ENCODE measurements at places on chromosomes 5 and 9.
A peak's percentile ranks its signal among the peaks of the same experiment; 100 is the strongest.

DNA sequence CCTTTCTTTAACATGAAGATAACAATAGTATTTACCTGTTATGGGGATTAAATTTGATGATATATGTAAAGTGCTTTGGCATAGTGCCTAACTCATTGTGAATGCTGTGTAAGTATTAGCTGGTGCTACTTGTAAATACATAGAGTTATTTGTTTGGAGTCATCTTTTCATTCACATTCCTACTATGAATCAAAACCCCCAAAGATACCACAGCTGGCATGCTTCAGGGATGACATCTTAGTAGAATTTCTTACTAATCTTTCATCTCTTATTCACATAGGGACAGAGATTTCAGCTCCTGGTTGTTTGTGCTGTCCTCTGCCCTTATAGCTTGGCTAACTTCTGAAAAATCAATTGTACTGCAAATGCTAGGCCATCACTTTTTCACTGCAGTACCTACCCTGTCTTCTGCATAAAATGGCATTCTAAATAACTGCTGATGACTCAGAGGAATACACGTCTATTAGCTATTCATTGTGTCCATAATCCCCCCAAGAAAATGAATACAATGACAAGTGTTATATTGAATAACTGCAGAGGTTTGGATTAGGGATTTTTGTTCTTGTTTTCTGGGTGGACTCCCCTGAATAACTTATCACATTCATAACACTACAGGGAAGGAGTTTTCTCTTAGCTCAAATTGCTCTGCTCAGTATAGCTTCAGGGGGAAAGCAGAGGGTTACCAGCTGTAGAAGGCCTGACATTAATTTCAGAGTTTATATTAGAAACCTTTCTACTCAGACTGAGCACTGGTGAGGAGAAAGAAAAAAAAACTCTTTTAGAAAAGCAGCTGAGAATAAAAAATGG lies 192.2 kb upstream of the C9orf72 start:
- DNase-seq, result no peak

DNA sequence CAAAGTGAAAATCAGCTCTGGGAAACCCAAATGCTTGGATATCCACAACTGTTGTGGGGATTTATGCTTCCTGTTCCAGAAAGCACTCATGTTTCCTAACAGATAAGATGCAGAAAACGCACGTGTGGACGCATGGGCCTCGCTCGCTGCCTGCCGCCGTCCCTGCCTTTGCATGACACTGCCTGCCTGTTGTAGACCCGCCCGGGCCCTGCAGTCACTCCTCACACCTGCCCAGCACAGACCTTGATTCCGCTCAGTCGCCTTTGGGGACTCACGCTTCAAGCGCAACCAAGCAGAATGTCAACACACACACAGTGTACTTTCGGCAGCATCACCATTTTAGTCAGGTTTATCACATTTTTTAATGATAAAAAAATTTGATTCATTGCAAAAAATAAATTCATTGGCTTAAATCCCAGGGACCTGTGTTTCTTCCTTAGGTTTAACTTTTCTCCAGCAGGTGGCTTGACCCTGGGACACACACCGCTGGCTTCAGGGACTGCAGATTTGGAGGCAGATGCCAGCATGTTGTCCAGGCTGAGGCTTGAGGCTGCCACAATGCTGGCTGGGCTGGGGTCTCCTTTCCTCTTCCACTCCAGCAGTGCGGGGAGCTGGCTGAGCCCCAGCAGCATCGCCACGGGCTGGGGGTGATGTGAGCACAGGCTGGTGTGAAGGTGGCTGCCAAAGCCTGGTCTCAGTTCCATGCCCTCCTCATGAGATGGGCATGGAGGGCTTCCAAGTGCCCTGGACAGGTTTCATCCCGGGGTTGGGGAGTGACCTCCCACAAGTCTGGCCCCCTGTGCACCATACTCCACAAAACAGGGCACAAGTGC lies 416.9 kb upstream of the IRX4 start:
- no peak for DNase-seq

- no peak for DNase-seq
Measured at GRCh38 chr5:76458486-76458830, 55.4 kb downstream of the IQGAP2 start.

- DNase-seq, result no peak
Measured at GRCh38 chr9:110750272-110750671, 81.7 kb downstream of the MUSK start.

DNA sequence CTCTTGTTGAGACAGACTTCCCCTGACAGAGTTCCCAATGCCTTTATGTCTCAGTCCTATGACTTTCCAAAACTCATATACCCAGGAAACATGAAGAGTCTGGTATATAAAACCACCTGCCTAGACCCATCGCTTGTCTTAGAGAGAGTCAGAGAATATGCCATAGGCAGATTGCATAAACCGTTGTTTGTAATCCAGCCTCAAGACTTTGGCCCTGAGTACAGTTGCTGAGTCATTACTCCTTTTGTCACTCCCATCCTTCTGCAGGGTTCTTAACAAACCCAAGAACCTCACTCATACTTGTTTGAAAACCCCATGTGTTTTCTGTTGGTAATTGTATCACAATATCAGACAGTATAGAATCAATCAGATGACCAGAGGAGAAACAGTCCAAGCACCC lies 616.3 kb downstream of the SLCO4C1 start:
- DNase-seq, result peak; percentile 57

DNA sequence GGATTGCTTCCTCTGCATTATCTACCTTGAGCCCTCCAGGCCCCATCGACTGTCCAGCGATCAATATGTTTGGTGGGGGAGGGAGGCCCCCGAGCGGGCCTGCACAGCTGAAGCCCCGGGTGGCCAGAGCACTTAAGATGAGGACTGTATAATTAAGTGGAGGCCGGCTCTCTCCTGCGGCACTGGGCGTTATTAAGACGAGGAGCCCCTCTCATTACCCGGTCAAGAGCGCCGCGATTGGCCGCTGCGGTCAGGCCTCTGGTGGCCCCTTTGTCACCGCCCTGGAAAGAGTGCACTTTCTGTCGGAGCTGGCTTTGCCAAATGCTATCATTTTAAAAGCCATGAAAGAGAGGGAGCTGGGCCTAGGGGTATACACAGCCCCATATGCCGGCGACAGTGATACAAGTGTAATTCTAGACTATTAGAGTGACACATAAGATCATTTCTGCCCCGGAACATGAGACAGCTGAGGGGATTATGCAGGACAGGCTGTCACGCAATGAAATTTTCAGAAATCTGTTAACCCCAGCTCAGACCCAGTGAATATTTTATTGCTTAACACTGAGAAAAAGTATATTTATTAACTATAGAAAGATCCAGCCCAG lies 106.3 kb upstream of the IRX1 start:
- DNase-seq, result no peak

DNA sequence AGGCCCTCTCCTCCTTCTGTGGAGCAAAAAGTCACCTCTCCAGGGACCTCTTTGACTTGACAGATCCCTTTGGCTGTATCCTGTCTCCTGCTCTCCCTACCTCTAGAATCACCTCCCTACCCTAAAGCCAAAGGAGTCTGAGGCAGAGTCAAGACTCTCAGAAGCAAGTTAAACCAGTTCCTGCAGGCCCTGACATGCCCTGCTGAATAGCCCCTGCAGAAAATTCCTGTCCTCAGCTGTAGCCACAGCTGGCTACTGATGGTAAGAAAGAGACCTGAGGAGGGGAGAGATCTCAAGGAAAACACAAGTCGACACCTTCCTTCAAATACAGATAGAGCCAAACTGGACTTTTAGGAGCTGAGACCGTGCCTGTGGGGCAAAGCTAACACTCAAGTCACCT lies 23.7 kb upstream of the UBAP2 start:
- no peak for DNase-seq

DNA sequence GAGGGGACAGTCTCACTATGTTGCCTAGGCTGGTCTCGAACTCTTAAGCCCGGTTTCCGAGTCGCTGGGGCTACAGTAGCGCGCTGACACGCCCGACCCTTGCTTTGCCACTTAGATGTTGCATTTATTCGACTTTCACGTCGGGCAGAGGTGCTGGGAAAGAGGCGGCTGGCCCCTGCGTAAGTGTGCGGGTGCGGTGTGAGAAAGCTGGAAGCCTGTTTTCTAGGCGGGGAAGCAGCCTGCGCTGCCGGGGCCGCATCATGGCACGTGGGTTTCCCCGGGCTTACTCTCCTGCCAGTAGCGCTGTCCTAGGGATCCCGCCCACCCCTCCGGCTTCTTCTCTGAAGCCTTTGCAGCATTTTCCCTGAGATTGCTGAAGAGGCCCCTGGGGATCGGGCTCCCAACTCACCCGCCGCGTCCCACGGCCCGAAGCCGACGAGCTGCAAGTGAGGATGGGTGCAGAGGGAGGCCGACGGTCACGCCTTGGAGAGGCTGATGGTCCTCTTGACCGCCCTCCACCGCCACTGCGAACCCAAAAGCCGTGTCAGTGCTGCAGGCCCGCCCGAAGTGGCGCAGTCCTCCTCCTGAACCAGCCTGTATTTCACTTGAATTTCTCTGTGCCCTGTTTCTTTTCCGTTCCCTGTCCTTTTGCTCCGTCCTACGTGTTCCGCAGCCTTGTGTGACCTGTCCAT lies 5.8 kb upstream of the TRIM41 start:
- DNase-seq, result no peak

- DNase-seq, result no peak
Measured at GRCh38 chr9:561427-561826, 280.1 kb upstream of the DMRT1 start.

GRCh38 chr5:103433211-103433610 lies 129.4 kb downstream of the NUDT12 start:
- no peak for DNase-seq

DNA sequence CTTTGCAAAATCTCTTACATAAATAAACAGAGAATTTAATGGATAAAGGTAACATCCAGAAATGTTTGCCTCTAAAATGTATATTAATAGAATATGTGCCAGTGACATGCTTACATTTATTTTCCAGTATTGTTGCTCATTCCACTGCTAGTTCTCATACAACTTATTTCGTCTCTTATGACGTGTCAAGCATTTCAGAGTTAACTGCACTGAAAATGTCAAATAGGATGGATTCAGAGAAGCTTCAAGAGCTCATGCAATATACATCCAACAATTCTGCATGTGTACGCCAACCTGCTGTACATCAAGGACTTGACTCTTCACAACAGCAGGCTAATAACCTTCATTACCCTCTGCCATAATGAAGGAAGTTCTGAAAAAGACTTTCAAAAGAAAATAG lies 386.2 kb upstream of the IZUMO3 start:
- DNase-seq, result no peak

GRCh38 chr9:130192382-130192999 lies 20.3 kb downstream of the NCS1 start:
- no peak for DNase-seq

DNA sequence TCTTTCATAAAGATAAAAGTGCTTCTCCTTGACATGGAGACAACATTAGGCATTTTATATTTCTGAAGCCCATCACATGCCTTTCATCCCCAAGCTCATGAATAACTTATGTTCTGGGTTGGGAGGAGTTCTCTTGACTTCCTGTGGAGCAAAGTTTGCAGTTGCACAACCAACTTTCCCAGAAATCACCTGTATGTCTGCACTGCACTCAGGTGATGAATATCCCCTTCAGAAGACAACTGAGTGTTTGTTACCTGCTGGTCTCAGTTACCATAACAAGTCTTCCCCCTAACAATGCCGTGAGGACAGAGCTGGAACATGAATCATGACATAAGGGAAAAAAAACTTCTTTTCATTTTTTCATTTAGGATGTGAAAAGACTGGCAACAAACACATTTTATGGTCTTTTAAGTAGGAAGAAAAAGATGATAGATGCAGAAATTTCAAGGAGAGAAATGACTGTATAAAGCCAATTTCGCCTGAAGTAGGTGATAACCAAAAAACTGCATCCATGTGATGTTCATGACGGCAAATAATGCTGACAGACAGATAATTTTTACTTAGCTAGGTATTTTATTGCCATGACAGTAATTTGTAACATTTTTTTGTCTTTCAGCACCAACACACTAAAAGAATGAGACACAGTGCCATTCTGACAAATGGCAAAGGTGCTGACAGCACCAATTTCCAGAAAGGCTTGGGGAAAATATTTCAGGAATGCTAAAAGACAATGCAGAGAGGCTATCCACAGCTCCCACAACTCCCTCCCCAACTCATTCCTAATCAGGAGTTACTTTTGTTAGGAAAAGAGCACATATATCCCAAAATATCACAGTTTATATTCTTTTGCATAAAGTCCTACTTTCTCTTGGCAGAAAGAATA lies 656.3 kb downstream of the PRELID2 start:
- DNase-seq, result no peak

- no peak for DNase-seq
Measured at GRCh38 chr5:124662181-124662781, 84.2 kb downstream of the ZNF608 start.

DNA sequence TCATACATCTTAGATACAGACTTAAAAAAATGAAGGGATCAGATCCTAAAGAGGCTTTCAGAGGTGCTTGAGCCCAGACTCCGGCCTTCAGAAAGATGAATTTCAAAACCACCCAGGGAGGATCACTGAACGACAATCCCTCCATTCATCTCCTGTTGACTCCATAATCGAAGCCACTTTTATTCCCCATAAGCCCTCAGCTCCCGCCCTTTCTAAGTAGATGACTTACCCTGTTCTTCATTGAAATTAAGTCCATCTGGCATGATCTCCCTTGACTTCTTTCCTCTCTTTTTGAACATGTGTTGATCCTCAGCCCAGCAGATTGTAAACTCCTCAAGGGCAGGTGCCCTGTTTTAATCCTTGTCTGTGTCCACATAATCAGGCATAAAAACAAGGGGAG lies 50.8 kb upstream of the ASTN2 start:
- DNase-seq, result no peak

GRCh38 chr9:20188616-20189369 lies 400.0 kb upstream of the SLC24A2 start:
- DNase-seq, result no peak

DNA sequence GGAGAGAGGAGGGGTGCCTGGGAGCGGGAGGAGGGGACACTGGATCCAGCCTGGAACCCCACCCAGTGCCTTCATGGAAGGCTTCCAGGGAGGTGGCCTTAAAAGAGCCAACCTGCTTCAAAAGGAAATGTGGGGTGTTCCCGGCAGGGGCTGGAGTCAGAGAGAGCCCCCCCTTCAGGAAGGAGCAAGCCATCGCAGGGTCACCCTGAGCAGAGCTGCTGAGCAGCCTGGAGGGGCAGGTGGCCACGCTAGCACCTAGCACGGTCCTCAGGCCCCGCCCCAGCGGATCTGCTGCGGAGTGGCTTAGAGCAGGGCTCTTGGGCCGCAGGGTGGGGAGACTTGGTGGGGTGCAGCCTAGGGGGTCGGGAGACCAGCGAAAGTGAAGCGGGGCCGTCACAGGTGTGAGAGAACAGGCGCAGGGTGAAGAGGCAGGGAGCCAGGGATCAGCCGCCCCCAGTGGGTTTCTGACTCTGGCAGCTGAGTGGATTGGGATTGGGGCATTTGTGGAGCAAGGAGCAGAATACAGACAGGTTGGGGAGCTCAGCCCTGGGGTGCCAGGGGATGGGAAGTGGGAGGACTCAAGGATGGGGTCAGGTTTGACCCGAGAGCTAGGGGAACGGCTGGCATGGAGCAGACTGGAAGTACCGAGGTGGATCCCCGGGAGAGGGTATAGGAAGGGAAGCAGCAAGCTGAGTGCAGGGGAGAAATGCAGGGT lies 1.5 kb downstream of the LCN2 start:
- no peak for DNase-seq

DNA sequence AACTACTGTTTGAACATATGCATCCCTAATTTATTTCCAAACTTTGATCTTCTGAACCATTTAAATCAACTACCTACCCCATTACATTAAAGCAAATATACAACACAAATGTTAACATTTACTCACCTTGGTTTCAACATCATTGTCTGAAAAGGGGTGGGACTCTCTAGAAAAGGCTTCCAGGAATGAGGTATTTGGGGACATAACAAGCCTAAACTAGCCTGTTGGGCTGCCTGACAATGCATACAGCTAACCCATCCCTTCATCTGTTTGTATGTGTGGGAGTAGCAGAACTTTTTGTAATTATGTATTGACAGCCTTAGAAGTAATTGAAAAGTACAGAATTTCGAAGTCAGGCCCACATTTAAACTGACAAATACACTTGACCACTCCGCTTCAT lies 2225.9 kb upstream of the C9orf72 start:
- DNase-seq, result no peak

Measured in NCI-H446 (cell line).